ENCODE measurements at places on chromosomes 1 and 21.

- no peak for DNase-seq
Observed at GRCh38 chr1:206909883-206910318, 11.8 kb downstream of the FCMR start.

DNA sequence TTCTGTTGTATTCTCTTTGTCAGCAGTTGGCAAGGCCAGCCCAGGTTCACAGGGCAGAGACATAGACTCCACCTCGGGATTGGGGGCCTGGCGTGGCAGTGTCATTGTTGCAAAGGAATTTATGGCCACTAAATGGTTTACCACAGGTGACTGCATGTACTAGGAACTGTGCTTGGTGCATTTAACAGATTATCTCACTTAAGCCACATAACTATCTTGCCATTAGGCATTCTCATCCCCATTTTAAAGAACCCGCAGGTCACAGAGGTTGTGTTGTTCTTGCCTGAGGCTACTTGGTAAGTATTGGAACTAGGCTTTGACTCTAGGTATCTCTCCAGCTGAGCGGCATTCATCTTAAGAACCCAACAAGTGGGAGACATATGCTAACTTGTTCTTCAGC, 9.7 kb downstream of the TLCD4 start:
- DNase-seq: no peak

DNA sequence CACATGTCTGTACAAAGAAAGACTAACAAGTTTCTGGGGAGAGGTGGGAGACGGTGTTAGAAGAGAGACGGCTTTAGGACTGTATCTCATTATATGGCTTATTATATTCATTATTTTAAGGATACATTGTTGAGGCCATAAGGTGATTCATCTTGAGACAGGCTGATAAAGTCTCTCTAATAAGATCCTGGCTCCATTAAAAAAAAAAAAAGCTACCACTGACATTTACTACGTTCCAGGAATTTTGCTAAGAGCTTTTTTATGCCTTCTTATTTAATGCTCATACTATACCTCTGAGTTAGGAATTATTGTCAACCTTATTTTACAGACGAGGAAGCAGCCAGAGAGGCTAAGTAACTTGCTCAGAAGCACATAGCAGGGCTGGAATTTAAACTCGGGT, 173.7 kb downstream of the GABPA start:
- DNase-seq: no peak

DNA sequence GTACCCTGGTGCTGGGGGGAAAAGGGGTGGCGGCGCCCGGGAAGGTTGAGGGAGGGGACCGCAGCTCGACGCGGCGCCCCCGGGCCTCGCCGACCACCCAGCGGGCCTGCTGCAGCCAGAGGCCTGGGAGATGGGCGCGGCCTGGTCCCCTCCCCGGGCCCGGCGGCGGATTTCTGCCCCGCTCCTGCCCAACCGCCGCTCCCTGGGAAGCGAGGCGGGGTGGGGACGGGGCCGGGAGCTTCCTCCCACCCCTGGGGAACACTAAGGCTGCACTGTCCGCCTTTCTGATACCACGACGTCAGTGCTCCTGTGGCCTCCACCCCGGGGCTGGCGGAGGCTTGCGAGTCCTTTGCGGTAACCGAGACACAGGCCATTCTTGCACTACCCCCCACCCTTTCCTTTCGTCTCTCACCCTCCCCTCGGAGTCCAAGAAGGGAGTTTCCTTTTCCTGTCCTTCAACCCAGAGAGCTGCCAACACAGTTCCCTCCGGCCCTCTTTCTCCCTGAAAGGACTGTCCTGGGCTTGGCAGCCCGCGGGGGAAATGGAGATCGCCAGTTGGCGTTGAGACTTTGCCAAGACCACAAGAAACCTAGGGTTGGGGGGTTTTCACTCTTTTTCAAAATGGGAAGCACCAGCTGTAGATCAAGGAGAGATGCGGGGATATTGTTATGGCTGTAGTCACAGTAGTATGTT, 742 bp downstream of the SH3GLB1 start:
- DNase-seq: peak; percentile 3

GRCh38 chr1:43572538-43572937, 41.9 kb downstream of the PTPRF start:
- no peak for DNase-seq

GRCh38 chr1:242828199-242828598, 303.7 kb upstream of the PLD5 start:
- DNase-seq: no peak

GRCh38 chr1:3466366-3467075, 12.1 kb downstream of the ARHGEF16 start:
- DNase-seq: no peak

DNA sequence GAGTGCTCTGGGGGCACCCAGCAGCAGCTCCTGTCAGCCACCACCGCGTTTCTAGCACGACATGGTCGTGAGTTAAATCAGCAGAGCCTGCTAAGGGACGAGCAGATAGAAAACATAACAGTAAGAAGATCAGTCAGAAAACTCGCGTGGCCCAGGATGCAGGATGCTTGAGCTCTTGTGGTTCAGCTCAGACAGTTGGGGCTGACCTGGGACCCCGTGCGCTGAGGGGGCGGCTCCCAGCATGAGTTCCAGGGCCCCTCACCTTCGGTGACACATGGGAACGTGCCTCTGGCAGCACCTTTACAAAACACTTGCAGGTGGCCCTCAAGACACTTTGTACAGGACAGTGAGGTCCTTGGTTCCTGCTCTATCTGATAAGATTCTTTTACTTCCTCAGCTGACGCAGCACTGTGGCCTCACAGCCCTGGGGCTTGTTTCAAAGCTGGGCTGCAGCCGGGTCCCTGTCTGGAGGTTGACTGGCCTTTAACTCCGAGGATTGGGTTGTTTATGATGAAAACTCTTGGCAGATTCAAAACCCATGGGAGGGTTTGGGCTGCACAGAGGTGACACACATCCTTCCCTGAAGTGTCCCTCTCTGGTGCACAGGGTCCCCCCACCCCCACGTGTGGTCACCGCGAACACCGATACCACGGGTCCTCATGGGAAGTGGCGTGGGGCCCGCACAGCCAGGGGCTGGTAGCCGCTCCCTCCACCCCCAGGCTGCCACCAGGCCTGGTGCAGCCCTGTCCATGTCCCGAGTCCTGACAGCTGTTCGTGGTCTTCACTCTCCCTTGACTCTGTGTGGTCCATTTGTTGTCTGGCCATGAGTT, 65.3 kb upstream of the COL6A1 start:
- no peak for DNase-seq

DNA sequence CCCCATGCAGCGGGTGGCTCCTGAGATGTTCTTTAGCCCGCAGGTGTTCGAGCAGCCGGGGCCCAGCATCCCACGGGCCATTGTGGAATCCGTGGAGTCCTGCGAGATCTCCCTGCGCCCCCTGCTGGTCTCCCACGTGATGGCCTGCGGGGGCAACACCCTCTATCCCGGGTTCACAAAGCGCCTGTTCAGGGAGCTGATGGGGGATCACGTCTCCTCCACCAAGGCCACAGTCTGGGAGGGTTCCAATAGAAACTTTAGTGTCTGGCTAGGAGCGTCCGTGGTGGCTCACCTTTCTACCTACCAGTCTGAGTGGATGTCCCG, 71.0 kb downstream of the ACTL8 start:
- no peak for DNase-seq

DNA sequence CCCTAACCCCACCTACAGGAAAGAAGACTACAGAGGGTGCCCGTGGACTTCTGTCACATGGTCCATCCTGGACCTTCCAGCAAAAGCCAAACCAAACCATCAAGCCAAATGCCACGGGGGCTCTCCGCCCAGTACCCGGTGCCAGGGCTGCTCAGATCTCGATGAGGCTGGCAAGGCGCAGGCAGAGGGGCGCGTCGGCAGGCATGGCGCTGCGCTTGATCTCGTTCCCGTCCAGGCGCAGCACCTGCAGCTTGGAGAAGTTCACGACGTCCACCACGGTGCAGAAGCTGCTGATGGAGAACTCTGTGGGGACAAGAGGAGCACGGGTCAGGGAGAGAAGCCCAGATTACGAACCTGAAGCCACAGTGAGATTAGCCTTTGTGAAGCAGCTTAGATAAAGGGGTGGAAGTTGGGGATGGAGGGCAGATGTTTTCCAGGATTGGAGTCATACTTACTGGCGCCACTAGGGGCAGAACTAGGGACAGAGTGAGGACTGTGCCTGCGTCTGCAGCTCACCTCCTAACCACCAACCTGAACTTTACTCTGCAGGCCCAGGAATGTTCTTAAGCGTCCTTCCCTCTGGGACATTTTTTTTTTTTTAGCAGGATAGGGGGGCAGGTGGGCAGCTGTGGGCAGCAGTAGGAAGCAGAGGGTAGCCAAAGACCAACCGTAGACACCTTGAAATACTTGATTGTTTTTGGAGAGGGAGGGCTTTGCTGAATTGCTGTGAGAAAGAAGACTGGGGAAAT, 8.6 kb downstream of the FMOD start:
- DNase-seq: peak; percentile 43

- no peak for DNase-seq
Observed at GRCh38 chr1:109531380-109531779, 8.3 kb upstream of the GPR61 start.

GRCh38 chr21:23801292-23801691, 1806.0 kb downstream of the MRPL39 start:
- no peak for DNase-seq

GRCh38 chr1:92486251-92487077, at the start of gene GFI1:
Gene GFI1 (minus strand): TSS chr1:92486925. CDS start chr1:92483487, 3,438 bp downstream.
- DNase-seq: peak; percentile 37

DNA sequence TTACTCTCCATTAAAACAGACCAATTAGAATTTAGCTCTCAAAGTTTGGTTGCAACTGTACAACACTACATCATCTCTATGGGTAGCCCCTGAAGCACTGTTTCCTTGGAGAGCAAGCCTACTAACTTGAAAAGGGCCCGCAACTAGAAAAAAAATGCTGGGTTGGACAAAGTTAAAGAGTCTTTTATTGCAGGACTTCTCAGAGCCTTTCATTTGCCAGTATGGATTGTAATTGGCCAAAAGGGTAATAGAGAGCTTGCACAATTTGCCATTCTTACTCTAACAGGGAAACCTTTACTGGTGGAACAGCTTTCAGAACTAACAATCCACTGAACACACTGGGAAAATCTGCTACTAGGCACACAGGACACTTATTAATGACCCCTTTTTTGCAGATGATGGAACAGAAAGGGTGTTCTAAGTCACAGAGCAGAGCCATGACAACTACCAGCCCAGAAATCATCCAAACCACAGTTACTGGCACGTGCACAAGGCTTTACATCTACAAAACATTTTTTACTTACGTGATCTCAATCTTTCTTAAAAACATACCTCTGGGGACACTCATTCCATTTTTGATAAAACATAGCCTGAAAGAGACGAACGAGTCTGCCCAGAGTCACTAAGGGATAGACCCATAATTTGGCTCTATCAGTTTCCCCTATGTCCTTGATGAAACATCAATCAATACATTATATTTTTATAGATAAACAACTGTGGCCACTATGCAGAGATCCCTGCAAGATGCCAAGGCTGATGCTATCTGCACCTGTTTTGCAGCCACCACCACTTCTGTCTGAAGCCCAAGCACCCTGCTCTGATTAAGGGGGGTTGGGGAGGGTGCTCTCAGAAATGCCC, 176.3 kb upstream of the EDN2 start:
- DNase-seq: no peak

GRCh38 chr1:116231752-116232151, 120.6 kb downstream of the MAB21L3 start:
- no peak for DNase-seq

DNA sequence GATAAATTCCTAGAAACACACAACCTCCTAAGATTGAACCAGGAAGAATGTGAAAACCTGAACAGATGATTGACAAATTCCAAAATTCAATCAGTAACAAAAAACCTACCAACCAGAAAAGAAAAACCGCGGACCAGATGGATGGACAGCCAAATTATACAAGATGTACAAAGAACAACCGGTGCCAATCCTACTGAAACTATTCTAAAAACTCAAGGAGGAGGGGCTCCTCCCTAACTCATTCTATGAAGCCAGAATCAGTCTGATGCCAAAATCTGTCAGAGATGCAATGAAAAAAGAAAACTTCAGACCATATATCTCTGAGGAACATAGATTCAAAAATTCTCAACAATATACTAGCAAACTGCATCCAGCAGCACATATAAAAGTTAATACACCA, 262.4 kb upstream of the DAB1 start:
- no peak for DNase-seq

DNA sequence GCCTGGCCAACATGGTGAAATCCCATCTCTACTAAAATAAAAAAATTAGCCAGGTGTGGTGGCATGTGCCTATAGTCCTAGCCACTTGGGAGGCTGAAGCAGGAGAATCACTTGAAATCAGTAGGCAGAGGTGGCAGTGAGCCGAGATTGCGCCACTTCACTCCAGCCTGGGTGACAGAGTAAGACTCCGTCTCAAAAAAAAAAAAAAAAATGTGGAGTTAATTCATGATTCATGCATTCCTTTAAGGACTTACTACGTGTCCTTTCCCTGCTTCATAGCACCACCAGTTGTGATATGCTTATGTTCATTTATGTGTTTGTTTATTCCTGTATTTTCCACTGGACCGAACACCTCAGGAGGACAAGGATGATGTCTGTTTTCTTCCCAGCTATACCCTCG, 12.7 kb upstream of the PRELP start:
- DNase-seq: no peak

DNA sequence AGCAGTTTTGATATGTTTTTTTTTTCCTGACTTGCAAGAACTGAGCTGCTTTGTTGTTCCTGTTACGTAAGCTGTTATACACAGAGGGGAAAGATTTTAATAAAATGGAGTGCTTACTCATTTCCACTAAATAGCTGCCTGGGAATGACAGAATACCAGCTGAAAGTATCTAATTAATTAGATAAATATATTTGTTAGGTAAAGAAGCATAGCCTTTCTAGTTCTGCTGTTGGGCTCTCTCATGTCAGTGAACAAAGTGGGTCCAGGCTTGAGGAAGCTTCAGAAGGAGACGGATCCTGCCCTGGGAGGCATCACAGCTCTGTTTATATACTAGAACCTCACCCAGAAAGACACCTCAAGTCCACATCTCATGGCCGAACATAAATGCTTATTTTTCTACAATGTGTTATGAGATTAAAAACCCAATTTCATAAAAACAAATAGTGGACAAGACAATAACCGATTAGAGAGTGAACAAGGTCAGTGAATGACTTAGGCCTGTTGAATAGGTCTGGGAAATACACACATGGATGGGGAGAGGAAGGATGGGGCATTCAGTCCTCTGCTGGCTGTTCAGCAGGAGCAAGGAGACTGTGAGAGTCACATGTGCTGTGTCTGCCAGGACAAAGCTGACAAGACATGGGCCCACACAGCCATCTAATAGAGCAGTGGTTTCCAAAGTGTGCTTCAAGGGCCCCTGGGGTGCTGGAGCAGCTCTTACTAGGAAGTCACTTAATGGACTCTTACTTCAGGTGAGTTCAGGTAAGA, 20.6 kb downstream of the TRAF5 start:
- no peak for DNase-seq

DNA sequence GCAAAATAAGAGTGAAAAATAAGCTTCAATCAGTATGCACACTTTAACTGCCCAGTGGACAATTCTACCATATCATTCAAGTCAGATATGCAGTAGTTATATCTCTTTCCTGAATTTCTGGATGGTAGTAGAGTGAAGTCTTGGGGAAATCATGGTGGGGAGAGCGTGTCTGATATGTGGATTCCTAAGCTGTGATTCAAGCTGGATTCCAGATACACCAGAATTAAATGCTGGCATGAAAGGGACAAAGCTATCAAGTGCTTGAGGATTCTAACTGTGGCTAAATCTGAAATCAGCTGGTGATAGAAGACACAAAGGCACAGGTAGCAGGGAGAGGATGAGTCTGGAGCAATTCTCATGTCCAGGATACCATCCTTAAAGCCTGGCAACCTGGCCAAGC, 323.5 kb downstream of the DUSP10 start:
- DNase-seq: no peak
